ENCODE measurements at places on chromosomes 6 and 20.

DNA sequence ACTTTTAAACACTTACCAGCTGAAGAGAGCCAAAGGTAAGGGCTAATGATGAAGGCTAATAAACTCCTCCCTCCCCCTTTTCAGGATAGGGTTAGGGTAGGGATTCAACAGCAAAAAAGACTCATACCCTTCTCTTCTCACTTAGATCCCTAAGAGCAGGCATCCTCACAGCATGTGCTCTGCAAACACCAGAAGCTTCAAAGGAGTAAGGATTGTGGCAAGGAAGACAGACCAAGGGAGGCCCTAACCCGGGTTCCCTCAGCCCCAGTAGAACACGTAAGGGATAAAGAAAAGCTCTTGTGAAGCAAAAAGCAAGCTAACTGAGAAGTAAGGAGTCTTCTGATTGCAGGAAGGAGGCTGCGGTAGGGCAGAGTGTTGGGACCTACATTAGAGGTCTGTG lies 11.6 kb downstream of the MAP3K7 start:
- DNase-seq: no peak

DNA sequence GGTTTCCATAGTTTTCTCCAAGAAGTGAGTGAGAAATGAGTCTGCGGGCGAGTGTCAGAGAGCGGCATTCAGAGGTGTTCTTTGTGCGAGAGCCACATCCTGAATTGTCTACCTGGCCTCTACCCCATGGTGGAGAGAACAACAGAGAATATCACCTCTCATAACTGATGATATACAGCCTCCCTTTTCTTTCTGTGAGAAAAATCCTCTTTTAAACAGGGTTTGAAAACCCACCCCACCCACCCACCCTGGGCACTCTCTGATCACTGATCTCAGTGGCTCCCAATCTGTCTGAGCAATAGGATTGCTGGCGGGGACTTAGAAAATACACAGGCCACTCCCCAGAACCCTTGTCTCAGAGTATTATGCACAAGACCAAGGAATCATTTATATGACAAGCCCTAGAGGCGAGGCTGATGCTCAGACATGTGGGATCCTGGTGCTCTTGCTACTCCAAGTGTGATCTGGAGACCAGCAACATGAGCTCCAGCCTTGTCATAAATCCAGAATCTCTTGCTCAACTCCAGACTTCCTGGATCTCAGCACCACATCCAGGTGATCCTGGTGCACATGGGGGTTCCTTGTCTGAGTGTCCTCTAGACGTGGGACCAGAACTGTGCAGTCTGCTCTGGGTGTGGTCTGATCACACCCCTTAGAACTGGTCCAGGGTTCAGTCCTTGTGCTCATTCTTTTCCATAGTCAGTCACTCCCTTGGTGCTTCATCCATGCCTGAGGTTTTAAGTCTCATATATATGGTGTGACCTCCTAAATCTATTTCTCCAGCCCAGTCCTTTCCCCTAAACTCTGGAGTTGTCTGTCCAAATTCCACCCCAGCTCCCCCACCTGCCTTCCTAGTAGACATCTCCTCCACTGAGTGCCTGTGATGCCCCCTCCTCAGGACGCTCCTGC lies 5.3 kb downstream of the HLA-B start:
- no peak for DNase-seq

- DNase-seq: no peak
These were observed 39.7 kb downstream of the TRAM2 start for GRCh38 chr6:52537001-52537753.

DNA sequence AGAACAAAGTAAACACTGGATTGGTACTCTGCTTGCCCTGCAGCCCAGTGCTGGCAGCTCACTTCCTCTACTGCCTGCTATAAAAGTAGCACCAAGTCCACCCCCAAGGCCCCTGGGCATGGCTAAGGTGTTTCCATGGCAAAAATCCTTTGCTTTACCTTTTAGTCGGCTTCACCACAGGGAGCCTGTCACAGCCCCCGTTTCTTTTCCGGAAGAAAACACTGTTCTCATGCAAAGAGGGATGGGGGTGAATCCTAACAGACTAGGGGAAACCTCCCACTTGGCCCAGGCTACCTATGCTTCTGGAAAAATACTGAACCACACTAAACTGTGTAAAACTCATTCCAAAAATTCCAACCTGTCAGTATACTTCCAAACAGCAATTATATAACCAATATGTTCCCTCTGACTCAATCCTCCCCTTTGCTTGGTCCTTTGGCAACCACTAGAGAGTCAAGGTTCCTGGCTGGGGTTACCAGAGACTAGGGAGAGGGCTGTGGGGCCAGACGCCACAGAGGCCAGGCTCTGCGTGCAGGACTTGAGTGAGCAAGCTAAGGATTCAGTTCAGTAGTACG lies 16.1 kb downstream of the PPIL1 start:
- no peak for DNase-seq

DNA sequence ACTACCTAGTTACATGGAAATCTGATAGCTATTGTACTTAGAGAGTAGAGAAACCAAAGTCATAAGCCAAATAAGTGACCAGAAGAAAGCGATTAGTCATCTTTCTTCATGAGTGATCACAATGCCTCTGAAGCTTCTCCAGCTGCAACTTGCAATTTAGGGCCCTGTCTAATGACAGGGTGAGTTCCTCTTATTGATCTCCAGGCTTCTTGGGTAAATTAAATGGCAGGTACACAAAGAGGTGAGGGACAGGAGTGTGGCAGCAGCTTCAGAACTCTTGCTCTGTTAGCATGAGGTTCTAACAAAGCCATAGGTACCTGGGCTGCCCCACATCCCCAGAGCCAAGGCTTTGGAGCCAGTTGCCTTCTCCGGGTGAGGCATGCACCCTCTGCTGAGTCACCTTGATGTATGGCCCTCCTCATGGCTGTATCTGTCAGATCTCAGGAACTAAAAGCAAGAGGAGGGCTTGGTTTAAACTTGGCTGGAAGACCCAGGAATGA lies 60.8 kb downstream of the PRDM1 start:
- no peak for DNase-seq

DNA sequence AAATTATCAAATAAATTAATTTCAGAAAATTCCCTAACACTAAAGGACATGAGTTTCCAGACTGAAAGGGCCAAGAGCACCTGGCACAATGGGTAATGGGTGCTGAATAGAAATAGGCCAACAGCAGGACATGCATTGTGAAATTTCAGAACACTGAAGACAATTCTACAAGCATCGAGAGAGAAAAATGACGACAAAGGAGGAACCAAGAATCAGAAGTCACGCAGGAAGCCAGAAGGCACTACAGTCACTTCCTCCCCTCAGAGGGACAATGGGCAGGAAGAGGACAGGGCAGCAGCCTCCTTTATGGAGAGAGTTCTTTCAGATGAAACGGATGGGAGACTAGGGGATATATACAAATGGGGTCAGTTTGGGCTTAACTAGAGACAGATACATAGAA lies 29.6 kb downstream of the PCNA start:
- no peak for DNase-seq

DNA sequence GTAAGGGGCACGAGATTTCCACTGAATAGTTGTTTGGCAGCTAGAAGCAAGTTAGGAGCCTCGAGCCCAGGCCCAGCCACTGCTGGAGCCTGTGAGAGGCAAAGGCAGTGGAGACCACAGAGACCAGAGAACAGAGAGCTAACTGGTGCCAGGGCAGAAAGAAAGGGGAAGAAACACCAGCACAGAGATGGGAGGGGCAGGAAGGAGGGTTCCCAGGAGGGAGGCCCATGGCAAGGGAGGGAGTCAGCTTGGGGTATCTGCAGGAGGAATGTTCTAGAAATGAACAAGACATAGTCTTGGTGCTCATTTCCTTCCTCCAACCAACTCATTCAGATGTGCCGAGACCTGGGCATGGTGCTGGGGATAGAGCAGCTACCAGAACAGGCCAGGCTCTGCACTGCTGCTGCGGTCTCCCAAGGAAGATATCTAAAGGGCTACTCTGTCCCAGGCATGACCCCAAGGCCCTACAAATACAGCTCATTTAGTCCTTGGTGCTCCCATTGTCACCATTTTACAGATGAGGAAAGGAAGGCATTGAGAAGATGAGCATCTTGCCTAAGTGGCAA lies 10.7 kb downstream of the ANGPT4 start:
- no peak for DNase-seq

DNA sequence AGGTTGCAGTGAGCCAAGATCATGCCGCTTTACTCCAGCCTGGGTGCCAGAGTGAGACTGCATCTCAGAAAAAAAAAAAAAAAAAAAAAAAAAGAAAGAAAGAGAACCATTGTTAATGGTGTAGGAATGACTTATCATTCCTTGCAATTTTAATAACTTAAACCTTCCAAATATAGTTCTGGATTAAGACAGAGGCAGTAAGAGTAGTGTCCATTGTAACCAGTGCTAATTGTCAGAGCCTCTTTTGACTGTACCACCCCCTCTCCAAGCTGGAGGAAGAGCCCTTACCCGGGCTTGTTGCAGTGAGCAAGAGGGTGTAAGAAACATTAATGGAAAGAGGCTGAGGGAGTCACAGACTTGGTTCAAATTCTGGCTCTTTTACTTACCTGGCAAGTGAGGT lies 53.8 kb downstream of the SASH1 start:
- DNase-seq: no peak

DNA sequence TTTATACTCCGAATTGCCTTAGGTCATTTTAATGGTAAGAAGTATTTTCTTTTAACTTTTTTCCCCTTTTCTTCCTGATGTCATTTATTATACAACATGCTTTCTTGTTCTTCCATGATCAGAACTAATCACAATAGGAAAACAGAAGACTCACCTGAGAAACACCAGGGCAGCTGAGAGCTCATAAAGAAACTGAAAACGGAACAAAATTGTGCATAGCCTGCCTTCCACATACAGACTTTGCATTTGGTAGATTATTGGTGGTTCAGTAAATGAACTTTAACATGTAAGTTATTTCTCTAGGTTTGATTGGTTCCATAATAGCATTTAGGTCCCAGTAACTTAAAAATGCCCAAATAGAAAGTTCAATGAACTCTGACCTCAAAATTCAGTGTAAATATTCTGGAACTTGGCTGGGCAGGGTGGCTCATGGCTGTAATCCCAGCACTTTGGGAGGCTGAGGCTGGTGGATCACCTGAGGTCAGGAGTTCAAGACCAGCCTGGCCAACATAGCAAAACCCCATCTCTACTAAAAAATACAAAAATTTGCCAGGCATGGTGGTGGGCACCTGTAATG lies 161.1 kb upstream of the DTNBP1 start:
- peak; percentile 9 for DNase-seq

GRCh38 chr6:45787384-45787783 lies 228.3 kb downstream of the CLIC5 start:
- no peak for DNase-seq

GRCh38 chr6:24744911-24745310 lies 26.0 kb upstream of the C6orf62 start:
- DNase-seq: no peak
